ENCODE measurements at places on chromosomes 6 and 20.

DNA sequence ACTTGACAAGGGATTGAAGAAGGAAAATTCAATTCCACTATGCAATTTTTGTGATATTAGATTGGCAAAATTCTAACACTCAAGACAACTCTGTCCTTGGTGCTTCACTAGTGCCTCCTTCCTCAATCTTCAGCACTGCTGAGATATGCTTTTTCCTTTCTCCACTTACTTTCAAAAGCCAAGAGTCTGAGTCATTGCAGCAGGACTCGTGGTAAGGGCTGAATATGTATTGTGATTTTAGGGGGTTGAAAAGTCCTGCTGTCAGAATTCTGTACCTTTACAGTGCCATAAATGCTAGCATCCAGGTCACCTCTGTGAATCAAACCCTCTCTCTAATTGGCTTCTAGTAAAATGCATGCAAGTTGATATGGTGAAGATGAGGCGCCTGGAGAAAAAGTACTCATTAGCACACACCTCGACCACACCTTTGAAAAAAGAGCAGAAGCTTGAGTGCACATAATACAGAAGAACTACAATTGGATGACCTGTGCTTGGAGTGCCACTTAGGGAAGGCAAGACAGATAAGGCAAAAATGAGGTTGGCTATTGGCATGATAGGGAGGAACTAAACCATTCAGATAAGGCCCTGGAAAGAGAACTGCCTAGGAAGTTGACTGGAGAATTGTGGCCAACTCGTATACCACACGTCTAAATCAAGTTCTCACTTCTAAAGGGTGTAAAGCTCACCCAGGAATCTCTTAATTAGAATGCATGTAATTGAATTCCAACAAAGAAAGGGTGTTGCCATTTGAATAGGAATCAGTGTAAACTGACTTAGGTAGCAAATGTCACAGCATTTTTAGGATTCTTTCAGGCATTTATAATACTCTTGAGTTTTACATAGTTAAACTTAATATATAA is 43.6 kb upstream of the FAM83B start:
- DNase-seq = no peak

DNA sequence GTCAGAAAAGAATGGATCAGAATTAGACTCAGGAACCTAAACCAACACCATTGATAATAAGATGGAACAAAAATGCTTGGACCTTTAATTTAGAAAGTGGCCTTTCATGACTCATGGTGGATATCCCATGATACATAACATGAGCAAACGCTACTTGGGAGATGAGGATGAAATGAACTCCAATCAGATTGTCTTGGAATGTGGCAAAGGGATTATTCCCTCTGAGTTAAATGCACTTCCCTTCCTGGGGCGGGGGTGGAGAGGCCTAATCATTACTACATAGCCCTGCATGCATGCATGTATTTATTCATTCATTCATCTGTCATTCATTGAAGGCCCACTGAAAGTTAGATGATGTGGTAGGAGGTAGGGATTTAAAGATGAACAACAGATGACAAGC is 174.0 kb downstream of the AIG1 start:
- no peak for DNase-seq

DNA sequence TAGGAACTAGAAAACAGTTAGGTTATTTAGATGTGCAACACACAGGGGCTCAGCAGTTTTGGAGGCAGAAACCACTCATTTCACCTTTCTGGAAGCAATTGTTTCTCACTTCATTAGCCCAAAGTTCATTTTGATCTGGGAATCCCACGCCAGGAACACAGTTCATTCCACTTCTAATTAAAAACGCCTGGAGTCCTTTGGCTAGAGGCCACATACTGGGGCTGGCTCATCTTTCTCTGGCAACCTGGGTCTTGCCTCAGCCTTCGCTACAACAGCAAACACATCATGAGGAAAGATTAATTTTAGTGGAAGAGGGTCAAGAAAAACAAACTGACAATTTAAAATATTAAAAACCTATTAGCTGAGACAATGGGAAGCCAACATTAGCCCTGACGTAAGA is 69.7 kb downstream of the RFPL4B start:
- DNase-seq = no peak

DNA sequence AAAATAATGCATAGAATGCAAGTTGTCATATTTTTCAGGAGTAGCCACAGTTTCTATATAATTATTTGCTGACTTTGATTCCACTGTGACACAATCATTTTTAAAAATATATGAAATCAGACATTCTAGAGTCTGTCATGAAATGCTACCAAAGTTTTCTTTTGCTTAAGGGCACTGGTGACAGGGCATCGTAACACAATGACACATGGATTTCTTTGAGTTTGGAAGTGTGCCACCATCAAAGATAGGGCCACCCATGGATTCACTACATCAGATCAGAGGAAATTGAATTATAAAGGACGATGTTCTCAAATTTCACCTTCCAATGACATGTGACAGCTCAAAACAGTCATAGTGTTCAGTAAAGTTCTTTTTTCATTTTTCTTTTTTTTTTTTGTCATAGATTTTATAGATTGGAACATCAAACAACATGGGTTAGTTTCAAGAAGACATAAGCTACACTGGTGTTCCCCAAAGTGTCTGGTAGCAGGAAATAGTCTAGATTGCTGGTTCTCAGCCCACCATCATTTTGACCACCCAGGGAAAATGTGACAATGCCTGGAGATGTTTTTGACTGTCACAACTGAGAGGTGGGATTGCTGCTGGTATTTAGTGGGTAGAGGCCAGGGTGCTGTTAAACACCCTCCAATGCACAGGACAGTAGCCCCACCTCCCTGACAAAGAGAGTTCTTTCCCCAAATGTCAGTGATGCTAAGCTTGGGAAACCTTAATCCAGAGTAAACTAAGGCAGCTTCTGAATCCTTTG is 123.8 kb upstream of the DOK5 start:
- no peak for DNase-seq

All from stimulated activated CD8-positive, alpha-beta memory T cell treated with anti-CD3 and anti-CD28 coated beads, Interleukin-4, amount 100 ng/mL, for 1 hour (primary cell).